ENCODE measurements at places on chromosomes 5 and 9. TPM values are rescaled to one million over a fixed set of nuclear protein-coding genes. Genes with fewer than 3 reads are reported as not detected.
A peak's percentile ranks its signal among the peaks of the same experiment; 100 is the strongest.

DNA sequence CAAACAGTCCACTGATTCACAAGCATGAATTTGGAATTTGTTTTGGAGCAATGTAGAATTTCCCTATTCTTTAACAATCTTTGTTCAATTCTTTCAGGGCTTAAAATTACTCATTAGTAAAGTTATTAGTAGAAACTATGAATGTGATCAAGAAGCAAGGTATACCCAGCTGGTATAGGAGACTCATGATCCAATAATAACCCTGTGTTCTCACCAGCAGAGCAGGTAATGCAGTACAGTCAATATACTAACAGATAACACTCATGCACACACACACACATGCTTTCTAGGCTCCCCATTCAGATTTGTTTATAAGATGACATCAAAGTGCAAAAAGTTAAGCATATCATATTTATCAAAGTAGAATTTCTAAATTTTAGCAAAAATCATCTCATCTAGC is 445.2 kb downstream of the ELAVL2 start:
- H3K36me3 ChIP-seq = no peaks in the 10 kb centered on the region
- H3K27me3 ChIP-seq = no peaks in the 10 kb centered on the region
- H3K27ac ChIP-seq = no peak overlapping the region
- no peaks in the 10 kb centered on the region for H3K4me1 ChIP-seq

- H3K36me3 ChIP-seq = no peaks in the 10 kb centered on the region
- H3K27me3 ChIP-seq = no peaks in the 10 kb centered on the region
- H3K4me1 ChIP-seq = peaks cover 17% of the 10 kb centered on the region
- no peak for DNase-seq
- no peak overlapping the region for H3K27ac ChIP-seq
Measured at GRCh38 chr5:81181576-81182316, 51.4 kb upstream of the CKMT2 start.

- H3K36me3 ChIP-seq = no peaks in the 10 kb centered on the region
- H3K27ac ChIP-seq = no peak overlapping the region
- peaks cover 6% of the 10 kb centered on the region for H3K4me1 ChIP-seq
- H3K4me3 ChIP-seq = no peak overlapping the region
- DNase-seq = no peak
Measured at GRCh38 chr5:56440871-56441740, 208.0 kb upstream of the ANKRD55 start.

GRCh38 chr5:10304932-10305331 is 2.8 kb downstream of the CMBL start:
- peaks cover 6% of the 10 kb centered on the region for H3K4me1 ChIP-seq
- H3K27me3 ChIP-seq = peaks cover 38% of the 10 kb centered on the region
- no peak overlapping the region for H3K27ac ChIP-seq
- no peak for DNase-seq
- no peak overlapping the region for H3K4me3 ChIP-seq

GRCh38 chr5:53917826-53918225 is 357.4 kb downstream of the NDUFS4 start:
- H3K27me3 ChIP-seq = no peaks in the 10 kb centered on the region
- no peak for DNase-seq
- peaks cover 6% of the 10 kb centered on the region for H3K4me1 ChIP-seq
- no peak overlapping the region for H3K27ac ChIP-seq
- H3K36me3 ChIP-seq = no peaks in the 10 kb centered on the region

DNA sequence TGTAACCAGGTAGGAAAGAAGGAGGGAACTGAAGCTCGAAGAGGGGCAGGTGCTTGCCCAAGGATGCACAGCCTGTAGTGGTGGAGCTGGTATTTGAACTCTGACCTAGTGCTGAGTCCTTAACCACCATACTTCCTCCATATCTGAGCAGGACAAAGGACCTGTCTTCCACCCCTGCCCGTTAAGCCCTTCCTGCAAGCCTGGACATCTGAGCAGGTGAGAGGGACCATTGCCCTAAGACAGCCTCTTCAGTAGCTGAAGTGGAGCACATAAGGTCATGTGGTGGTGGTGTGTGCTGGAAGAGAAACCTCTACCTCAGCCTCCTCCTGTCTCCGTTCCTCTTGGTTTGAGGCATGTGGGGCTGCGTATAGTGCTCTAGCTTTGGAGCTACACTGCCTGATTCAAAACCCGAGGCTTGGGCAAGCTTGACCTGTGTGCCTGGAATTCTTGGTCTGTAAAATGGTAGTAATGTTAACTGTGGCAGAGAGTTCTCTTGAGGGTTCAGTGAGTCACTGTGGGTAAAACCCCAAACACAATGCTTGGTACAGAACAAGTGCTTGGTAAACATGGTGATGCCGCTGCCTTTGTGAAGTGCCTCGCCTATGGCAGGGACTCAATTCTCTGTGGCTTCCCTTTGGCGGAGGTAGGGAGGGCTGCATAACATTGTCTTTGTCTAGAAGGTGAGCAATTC is 7.4 kb downstream of the GALNT10 start:
- H3K4me1 ChIP-seq = peaks cover 81% of the 10 kb centered on the region
- H3K27ac ChIP-seq = peak overlapping the region; percentile 93
- DNase-seq = peak; percentile 78
- peak overlapping the region; percentile 44 for H3K4me3 ChIP-seq
- peaks cover 35% of the 10 kb centered on the region for H3K36me3 ChIP-seq
- H3K27me3 ChIP-seq = no peaks in the 10 kb centered on the region

- peaks cover 59% of the 10 kb centered on the region for H3K27me3 ChIP-seq
- H3K36me3 ChIP-seq = no peaks in the 10 kb centered on the region
- no peak overlapping the region for H3K4me3 ChIP-seq
- H3K27ac ChIP-seq = no peak overlapping the region
- no peak for DNase-seq
Measured at GRCh38 chr9:101487443-101487840, 46.2 kb upstream of the RNF20 start.

- DNase-seq = no peak
- H3K36me3 ChIP-seq = peaks cover 10% of the 10 kb centered on the region
- H3K27ac ChIP-seq = no peak overlapping the region
Measured at GRCh38 chr9:109986521-109986991, 206.6 kb downstream of the PALM2AKAP2 start.

GRCh38 chr5:148070621-148071020 is 6.8 kb downstream of the SPINK5 start:
- no peak overlapping the region for H3K4me3 ChIP-seq
- no peak overlapping the region for H3K27ac ChIP-seq
- DNase-seq = no peak
- H3K4me1 ChIP-seq = no peaks in the 10 kb centered on the region

DNA sequence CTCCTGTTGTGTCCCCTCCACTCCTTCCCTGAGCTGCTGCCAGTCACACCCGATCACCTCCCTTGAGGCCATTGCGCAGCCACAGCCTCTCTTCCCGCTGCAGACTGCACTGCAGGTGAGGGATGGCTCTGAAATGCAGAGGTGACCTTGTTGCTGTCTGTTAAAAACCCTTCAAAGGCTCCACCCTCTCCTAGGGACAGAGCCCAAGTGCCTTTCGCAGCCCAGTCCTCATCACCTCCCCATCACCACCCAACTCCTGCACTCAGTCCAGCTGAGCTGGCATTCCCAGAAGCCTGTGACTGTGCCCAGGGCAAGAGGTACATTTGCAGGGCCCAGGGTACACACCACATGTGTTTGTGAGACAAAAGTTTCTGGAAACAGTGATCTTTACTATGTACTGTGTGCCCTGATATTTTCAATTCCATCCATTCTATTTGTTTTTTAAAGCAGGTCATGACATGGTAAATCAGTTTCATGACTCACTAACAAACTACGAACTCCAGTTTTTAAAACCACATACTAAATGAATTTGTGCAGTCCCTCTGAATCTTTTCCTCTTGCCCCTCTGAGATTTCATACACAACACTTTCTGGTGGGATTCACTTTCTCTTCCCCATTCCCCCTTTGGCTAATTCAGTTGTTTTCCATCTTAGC is 73.0 kb upstream of the SPOCK1 start:
- no peak for DNase-seq
- no peak overlapping the region for H3K4me3 ChIP-seq
- H3K27ac ChIP-seq = no peak overlapping the region
- peaks cover 14% of the 10 kb centered on the region for H3K27me3 ChIP-seq
- H3K36me3 ChIP-seq = no peaks in the 10 kb centered on the region
- H3K4me1 ChIP-seq = no peaks in the 10 kb centered on the region

DNA sequence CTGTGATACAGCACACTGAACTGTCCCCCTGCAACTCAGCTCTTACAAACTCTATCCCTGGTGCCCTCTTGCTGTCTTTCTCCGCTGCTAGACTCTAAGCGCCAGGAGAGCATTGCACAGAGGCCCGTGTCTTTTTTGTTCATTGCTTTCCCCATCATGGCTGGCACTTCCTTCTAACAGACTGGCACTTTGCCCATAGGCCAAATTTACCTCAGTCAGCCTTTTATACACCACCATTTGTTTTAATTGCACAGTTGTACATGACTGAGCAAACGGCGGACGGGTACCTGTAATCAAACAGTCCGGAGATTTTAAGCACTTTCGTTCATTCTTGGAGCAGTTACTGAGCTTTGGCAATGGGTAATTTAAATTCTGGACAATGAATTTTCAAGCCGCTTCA is 102.2 kb upstream of the CLINT1 start:
- peaks cover 16% of the 10 kb centered on the region for H3K27me3 ChIP-seq
- no peak for DNase-seq
- no peak overlapping the region for H3K27ac ChIP-seq
- H3K36me3 ChIP-seq = no peaks in the 10 kb centered on the region
- no peaks in the 10 kb centered on the region for H3K4me1 ChIP-seq
- H3K4me3 ChIP-seq = no peak overlapping the region

GRCh38 chr5:168055141-168055683 is 236.2 kb upstream of the WWC1 start:
- H3K36me3 ChIP-seq = no peaks in the 10 kb centered on the region
- no peaks in the 10 kb centered on the region for H3K27me3 ChIP-seq
- H3K27ac ChIP-seq = no peak overlapping the region
- H3K4me1 ChIP-seq = no peaks in the 10 kb centered on the region
- H3K4me3 ChIP-seq = no peak overlapping the region

- H3K4me1 ChIP-seq = peaks cover 1% of the 10 kb centered on the region
- no peak overlapping the region for H3K4me3 ChIP-seq
- H3K27me3 ChIP-seq = peaks cover 1% of the 10 kb centered on the region
- no peak for DNase-seq
- no peaks in the 10 kb centered on the region for H3K36me3 ChIP-seq
Measured at GRCh38 chr9:114446036-114446435, 58.3 kb upstream of the AKNA start.

DNA sequence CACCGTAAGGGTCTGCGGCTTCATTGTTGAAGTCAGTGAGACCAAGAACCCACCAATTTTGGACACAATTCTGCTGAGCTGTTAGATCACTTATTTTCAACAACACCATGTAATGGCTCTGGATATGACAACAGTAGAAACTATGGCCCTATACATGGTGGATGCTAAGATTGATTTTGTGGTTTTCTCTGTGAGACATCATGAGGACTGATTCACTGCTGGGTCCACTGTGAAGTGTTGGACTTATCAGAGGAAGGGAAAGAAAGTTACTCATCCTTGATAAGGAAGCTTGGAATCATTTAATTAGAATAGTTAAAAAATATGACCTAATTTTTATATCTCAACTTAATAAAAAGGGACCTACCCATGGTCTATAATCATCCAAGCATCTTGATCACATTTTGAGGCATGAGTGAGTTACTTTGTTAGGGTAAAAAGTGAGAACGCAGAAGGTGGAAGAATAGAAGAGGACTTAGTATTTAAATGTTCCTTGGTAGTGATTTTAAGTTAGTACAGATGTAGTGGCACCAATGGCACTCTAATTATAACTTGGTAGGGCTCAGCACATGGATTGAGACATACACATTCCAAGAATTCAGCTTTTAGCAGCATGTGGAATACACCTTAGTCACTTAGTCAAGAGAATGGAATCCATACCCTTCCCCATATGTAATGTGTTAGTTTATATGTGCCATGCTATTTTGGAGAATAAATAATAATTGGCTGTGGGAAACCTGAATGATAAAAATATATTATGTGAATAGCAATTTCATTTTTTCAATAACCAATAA is 123.5 kb upstream of the CD180 start:
- peaks cover 7% of the 10 kb centered on the region for H3K4me1 ChIP-seq
- H3K4me3 ChIP-seq = no peak overlapping the region
- no peaks in the 10 kb centered on the region for H3K27me3 ChIP-seq

Gene UBE2D2
- 231 TPM for total RNA-seq

Gene SLC31A2
- 3.0 TPM for total RNA-seq

Gene S1PR3
- total RNA-seq = 0.15 TPM

Gene JAKMIP2
- 4.3 TPM for total RNA-seq

Gene WDR31
- total RNA-seq = 0.55 TPM

Gene LHX2
- total RNA-seq = not detected

Gene SLCO4C1
- total RNA-seq = 0.42 TPM

Gene PGM5
- not detected for total RNA-seq

Gene FST
- total RNA-seq = not detected

Gene PCDHB11
- not detected for total RNA-seq

Gene IFNB1
- not detected for total RNA-seq

Gene FRRS1L
- total RNA-seq = not detected

Measured in activated CD4-positive, alpha-beta T cell treated with anti-CD3 and anti-CD28 coated beads, Interleukin-2, amount 10 ng/mL, durations not matched to agents 7 days and 5 days (primary cell).